ENCODE measurements at places on chromosomes 11 and 22. TPM values are rescaled to one million over a fixed set of nuclear protein-coding genes. Genes with fewer than 3 reads are reported as not detected.

Gene EXT2
- 128 TPM for total RNA-seq

Gene ANGPTL5
- total RNA-seq = not detected

Gene MYBPC3
- total RNA-seq = not detected

Gene DEFB131B
- not detected for total RNA-seq

Gene OSBP2
- total RNA-seq = 16.6 TPM

Gene SGSM1
- total RNA-seq = 4.1 TPM

Gene OR52E4
- total RNA-seq = not detected

Gene ACCSL
- total RNA-seq = not detected

Gene OR2AG1
- total RNA-seq = not detected

Gene KCNJ1
- total RNA-seq = 0.13 TPM

Gene KRTAP5-10
- not detected for total RNA-seq

Gene TRIM6
- 3.9 TPM for total RNA-seq

Gene OR8G1
- under 0.01 TPM for total RNA-seq

Gene ART1
- total RNA-seq = not detected

Gene CDC42BPG
- total RNA-seq = 0.13 TPM

Gene CD3E
- not detected for total RNA-seq

Gene TFIP11
- 30.2 TPM for total RNA-seq

Gene DGCR6
- 0.25 TPM for total RNA-seq

Gene USP2
- total RNA-seq = 0.25 TPM

Gene FOLR3
- total RNA-seq = not detected

Measured in dermis microvascular lymphatic vessel endothelial cell (primary cell).